Cardiac ventricle fibroblast (primary cell): ENCODE measurements at places on chromosomes 5 and 9. TPM values are rescaled to one million over a fixed set of nuclear protein-coding genes. Genes with fewer than 3 reads are reported as not detected.

CAMK4 gene
- 0.44 and 0.94 TPM in 2 replicates for total RNA-seq

FST gene
- total RNA-seq = 10.0 and 10.8 TPM in 2 replicates

REEP2 gene
- 6.6 and 6.7 TPM in 2 replicates for total RNA-seq

CDH18 gene
- 0.68 and 2.3 TPM in 2 replicates for total RNA-seq

CCL28 gene
- total RNA-seq = 0.10 and 0.44 TPM in 2 replicates

BARHL1 gene
- not detected in 2 replicates for total RNA-seq

BTNL8 gene
- not detected in 2 replicates for total RNA-seq

SLIT3 gene
- 157 and 180 TPM in 2 replicates for total RNA-seq

TMEM232 gene
- total RNA-seq = 1.0 and 5.1 TPM in 2 replicates

SARDH gene
- total RNA-seq = 11.6 and 16.3 TPM in 2 replicates

CNTNAP3B gene
- 0.56 and 0.68 TPM in 2 replicates for total RNA-seq

PDLIM4 gene
- total RNA-seq = 18.8 and 43.8 TPM in 2 replicates

GNE gene
- 20.4 and 21.0 TPM in 2 replicates for total RNA-seq

PTGES2 gene
- total RNA-seq = 39.4 and 40.7 TPM in 2 replicates

LPAR1 gene
- 30.4 and 39.0 TPM in 2 replicates for total RNA-seq

ANKRD34B gene
- not detected in 2 replicates for total RNA-seq

IRX1 gene
- total RNA-seq = 0.12 and 0.29 TPM in 2 replicates

IL3 gene
- total RNA-seq = not detected in 2 replicates

ARID3C gene
- 0.12 and 0.34 TPM in 2 replicates for total RNA-seq

C8G gene
- not detected in 2 replicates for total RNA-seq

NDUFS6 gene
- total RNA-seq = 50.7 and 60.0 TPM in 2 replicates

ZNF618 gene
- total RNA-seq = 7.1 and 8.0 TPM in 2 replicates

SELENOP gene
- total RNA-seq = 324 and 373 TPM in 2 replicates

FAM151B gene
- total RNA-seq = 1.9 and 2.9 TPM in 2 replicates

RETREG1 gene
- total RNA-seq = 0.05 and 0.44 TPM in 2 replicates
